ENCODE measurements at places on chromosomes 1 and 21.

- DNase-seq = no peak
These were observed 41.8 kb downstream of the CDCP2 start for GRCh38 chr1:54110996-54111395.

- DNase-seq = peak; percentile 81
These were observed 28.0 kb downstream of the SLAMF1 start for GRCh38 chr1:160618763-160619274.

GRCh38 chr21:15028186-15028585 lies 36.6 kb downstream of the NRIP1 start:
- DNase-seq = no peak

- no peak for DNase-seq
These were observed 508.1 kb downstream of the DPYD start for GRCh38 chr1:97412737-97413136.

GRCh38 chr1:111754984-111755330 lies 744 bp upstream of the DDX20 start:
- no peak for DNase-seq

- no peak for DNase-seq
These were observed 37.3 kb upstream of the LBR start for GRCh38 chr1:225464851-225465792.

DNA sequence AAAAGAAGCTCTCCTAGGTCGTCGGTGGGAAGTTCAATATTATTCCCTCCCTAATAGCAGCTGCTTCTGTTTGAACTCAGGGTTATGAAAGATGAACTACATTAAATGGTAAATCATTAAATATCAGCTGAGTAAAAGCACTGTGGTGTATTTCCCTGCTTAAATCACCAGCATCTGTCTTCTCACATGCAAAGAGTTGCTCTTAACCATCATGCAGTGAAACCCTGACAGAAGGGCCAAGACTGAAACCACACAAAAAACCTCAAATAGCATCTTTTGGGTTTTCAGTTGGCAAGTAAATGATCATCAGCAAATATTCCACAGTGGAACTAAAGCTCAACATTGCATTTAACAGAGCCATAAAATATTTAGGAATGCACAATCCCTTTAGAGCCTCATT lies 380.0 kb upstream of the ADGRL2 start:
- DNase-seq = no peak

DNA sequence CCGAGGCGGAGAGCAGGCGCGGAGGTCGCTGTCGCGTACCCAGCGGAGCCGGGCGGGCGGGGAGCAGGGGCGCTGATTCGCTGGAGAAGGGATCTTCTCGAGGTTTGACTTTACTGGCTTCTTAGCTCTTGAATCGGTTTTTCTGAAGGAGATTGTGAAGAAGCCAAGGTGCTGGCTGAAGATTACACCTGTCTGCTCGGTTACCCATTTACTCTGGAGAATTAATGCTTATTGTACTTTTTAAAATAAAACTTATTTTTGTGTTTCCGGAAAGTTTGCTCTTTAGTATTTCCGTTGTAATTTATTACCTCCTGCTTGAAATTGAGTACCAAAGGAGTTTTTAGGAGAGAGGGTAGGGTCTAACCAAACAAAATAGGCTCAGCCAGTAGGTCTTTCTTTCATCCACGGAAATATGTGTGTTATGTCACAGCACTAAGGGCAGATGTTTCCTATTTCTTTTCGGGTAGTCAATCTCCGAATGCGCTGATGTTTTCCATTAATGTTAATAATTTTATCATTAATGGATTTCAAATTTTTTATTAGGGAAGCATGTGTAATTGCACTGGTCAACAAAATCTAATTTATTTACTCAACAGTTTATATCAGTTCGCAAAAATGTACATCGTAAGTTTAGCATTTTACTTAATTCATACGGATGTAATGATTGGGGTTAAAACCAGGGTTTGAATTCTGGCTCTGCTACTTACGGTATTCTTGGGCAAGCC lies 510 bp upstream of the GNG5 start:
- DNase-seq = peak; percentile 58

DNA sequence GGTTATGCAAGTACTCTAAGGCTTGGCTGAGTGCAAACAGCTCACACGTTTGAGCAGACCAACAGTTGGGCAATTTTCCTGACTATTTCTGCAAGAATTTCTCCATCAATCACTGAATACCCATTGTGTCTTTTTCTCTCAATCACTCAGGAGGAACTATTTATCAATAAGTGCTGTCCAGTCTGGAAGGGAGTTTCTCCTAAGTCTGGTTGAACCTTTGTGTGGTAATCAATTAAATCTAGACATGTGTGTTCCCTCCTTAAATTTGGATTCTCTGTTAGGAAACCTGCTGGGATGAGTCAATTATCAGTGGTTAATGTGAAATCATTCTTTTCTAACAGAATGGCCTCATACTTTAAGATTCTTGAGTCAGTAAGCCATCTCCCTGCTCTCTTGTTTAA lies 6.8 kb upstream of the AADACL3 start:
- DNase-seq = no peak

DNA sequence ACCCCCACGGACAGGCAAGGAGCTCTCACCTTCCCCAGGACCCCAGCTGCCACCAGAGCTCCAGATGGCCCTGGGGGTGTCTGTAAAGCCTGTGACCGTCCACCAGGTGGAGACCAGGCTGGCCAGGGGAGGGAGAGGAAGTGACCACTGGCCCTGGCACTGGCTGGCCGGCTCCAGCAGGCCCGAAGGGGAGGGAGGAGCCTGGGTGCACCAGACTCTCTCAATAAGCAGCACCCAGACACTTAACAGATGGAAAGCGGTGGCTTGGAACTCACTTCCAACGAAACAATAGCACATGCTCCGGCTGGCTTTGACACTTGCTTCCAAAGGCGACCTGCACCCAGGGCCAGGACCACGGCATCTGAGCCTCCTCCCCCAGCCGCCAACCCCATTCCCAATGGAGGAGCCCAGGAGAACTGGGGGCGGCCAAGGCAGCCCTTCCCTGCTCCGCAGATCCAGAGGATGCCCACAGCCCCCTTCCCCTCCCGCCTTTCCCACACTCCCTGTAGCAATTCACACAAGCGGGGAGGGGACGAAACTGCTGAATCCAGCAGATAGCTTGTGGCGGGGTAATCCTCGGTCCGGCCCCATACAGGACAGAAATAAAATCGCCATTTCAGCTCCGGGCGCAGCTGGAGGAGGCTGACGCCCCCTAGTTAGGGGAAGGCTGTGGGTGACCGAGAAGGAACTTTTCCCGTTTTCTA lies 742 bp upstream of the PDE9A start:
- DNase-seq = peak; percentile 24

DNA sequence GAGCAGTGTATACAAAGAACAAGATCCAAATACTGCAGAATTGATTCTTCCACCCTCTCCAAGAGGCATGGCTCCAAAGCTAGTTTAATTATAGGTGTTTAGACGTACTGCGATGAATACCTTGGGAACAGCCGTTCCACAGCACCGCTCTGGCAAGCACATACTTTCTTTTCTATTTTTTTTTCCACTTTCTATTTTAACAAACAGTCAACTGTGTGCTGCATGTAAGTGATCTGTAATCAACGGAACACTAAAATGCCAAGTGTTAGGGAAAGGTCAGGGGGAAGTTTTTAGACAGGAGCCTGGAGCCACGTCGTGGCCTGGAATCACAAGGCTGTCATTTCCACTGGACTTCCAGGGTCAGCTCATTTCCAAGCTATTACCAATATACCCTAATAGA lies 486.4 kb upstream of the DAB1 start:
- no peak for DNase-seq

DNA sequence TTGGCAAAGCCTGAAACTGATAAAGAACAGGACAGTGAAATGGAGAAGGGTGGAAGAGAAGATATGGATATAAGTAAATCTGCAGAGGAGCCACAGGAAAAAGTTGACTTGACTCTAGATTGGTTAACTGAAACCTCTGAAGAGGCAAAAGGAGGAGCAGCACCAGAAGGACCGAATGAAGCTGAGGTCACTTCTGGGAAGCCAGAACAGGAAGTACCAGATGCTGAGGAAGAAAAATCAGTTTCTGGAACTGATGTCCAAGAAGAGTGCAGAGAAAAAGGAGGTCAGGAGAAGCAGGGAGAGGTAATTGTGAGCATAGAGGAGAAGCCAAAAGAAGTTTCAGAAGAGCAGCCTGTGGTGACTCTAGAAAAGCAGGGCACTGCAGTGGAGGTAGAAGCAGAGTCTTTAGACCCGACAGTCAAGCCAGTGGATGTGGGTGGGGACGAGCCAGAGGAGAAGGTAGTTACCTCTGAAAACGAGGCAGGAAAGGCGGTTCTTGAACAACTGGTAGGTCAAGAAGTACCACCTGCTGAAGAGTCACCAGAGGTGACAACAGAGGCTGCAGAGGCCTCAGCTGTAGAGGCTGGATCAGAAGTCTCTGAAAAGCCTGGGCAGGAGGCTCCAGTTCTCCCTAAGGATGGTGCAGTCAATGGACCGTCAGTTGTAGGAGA lies 16.3 kb downstream of the CCDC17 start:
- DNase-seq = no peak

- no peak for DNase-seq
These were observed 271.6 kb downstream of the KCNJ6 start for GRCh38 chr21:37644636-37645035.

DNA sequence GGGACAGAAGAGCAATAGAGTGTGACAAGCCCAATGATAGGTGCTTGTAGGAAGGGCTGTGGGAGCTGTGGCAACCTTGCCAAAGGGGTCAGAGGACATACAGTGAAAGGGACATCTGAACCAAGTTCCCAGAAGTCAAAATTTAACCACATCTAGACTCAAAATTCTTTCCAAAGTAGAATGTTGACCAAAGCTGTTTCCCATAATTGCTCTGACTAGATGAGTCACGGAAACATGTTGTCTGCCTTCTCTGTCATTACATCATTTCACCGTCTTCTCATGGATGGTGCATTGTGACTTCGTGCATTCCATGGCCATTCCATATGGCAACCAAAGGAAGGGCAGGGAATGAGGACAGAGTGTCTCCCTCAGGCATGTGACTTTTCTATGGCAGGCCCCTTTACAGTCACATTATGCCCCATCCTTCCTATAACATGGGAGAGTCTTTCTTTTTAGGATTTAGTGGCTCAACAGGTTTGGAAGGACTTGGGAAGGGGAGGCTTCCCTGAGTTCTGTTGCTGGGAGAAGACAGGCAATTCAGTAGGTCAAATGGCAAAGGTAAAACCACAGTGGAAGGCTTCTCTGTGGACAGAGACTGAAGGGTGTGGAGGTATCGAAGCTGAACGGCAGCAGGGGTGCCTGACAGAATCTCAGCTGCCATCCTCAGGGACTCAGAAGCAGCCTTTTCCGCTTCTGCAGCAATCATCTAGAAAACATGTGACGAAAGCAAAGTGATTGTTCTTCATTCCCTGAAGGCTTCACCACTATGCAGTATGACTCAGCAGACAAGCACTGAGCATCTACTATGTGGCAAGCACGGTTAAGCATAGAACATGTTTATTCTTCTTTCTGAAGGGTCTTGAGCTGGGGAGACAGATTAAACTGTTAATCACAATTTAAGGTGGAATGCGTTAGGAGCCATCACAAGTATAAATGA lies 24.7 kb downstream of the NPHS2 start:
- DNase-seq = peak; percentile 77

GRCh38 chr1:13617773-13618172 lies 34.1 kb downstream of the PDPN start:
- DNase-seq = no peak

DNA sequence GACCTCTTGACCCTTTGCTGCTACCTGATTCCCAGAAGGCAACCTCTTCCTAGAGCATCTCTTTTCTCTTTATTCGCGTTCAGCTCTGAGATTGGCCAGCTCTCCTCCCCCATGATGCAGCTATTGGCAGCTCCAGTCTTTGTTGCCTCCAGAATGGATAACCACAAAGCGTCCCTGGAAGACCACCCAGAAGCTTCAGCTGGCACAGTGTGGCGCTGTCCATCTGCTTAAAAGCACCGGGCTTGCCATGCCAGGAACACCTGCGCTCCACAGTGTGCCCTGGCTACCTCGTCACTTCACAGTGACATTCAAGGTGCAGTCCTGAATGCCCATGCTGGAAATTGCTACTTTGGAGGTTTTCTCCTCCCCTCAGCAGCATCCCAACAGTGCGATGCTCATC lies 353.9 kb downstream of the LMO4 start:
- no peak for DNase-seq

GRCh38 chr1:77232829-77233228 lies 13.6 kb upstream of the PIGK start:
- DNase-seq = no peak

DNA sequence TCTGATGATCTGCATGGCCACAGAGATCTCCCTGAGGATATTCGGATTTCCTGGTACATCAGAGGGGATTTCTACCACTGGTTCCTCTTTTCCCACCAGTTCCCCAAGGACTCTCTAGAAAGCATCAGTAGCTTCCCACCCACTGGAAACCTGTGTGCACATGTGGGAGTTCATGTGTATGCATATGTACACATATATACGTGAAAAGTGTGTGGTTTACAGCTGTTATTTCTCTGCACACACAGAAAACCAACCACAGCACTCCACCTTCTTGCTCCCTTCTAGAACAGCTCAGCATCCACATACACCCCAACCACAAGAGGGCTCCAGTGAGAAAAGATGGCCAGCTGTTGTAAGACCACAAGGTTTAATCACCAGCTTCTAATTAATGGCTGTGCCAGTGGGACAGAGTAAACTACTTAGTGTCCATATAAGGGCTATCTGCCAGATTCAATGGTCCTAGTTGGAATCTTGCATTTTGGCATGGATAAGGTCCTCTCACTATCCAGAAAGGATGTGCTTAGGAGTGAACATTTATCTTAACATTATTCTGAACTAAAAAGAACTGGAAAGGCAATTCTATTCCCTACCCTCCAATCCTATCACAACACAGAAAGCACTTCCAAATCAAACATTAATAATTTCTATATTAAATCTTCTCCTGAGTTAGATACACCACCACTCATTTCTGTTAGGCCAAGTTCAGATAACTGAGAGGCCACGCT lies 24.1 kb downstream of the GPR3 start:
- peak; percentile 76 for DNase-seq

- no peak for DNase-seq
These were observed 37.0 kb downstream of the VTCN1 start for GRCh38 chr1:117173691-117174090.

DNA sequence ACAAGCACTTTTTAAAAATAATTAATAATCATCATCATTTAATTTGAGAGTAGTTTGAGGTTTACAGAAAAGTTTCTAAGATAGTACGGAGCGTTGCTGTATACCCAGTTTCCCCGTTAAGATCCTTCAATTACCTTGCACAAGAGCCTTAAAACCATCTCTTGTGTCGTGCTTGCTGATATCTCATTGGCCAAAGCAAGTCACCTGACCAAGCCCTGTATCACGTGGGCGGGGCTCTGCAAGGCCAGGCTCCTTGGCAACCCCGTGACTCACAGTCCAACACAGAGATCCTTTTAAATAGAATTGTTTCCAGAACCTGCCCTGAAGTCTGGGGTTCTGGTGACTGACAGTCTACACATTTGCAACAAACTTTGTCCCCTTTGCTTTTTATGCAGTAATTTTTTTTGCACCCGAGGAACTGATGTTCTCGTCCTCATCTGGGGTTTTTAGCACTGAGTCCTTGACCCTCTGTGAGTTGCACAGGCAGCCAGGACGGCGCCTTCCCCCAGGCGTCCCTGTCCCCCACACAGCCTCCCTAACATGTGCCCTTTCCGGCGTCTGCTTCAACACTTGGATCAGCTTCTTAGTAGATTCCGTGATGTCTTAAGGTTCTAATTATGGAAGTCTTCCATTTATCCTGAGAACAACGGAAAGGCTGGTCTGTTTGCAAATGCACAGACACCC lies 183.3 kb upstream of the TMEM51 start:
- peak; percentile 6 for DNase-seq

All from OCI-M1 (cell line).